ENCODE measurements at places on chromosomes 2 and 18.

DNA sequence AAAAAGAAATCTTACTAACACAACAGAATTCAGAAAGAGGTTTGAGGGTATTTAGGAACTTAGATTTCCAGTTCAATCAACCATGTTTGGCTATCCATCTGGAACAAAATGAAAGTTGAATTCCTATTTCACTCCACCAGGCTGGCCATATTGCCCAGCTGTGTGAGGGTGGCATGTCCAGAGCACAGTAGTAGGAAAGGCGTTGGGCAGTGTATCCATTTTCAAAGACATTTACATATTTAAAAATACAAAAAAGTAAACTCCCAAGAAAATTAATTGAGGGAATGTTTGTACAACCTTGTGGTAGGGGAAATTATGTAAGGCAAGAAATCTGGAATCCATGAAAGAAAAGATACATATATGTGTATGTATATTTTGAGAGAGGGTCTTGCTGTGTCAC, 21.5 kb upstream of the MSH2 start:
- no peak overlapping the region for H3K27ac ChIP-seq
- H3K36me3 ChIP-seq: no peaks in the 10 kb centered on the region
- H3K4me1 ChIP-seq: no peaks in the 10 kb centered on the region
- no peaks in the 10 kb centered on the region for H3K27me3 ChIP-seq

DNA sequence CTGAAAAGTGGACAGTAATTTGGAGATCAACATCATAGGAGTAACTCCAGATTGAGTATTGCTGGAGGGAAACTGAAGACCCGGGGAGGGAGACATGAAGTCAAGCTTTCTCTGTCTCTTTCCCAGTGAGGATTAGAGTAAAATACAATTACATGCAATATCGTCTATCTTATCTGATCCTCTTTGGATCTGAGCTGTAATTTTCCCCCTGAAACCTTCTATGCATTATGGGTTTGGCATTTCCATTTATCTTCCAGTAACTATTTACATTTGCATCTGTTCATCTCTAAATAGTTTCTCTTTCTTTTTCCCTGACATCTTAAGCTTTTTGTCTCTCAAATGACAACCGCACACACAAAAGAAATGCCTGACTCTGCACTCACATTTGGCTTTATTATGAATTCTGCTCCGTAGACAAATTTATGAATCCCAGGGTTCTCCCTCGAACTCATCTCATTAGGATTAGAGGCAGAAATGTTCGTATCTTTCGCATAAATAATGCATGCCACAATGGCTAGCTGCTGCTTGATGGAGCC, 113.1 kb downstream of the SPP2 start:
- H3K4me3 ChIP-seq: no peak overlapping the region
- no peak for DNase-seq
- no peaks in the 10 kb centered on the region for H3K4me1 ChIP-seq

- no peaks in the 10 kb centered on the region for H3K27me3 ChIP-seq
- no peak for DNase-seq
- no peak overlapping the region for H3K27ac ChIP-seq
- no peaks in the 10 kb centered on the region for H3K36me3 ChIP-seq
- H3K4me3 ChIP-seq: no peak overlapping the region
Measured at GRCh38 chr2:236793023-236794011, 223.7 kb downstream of the ACKR3 start.

DNA sequence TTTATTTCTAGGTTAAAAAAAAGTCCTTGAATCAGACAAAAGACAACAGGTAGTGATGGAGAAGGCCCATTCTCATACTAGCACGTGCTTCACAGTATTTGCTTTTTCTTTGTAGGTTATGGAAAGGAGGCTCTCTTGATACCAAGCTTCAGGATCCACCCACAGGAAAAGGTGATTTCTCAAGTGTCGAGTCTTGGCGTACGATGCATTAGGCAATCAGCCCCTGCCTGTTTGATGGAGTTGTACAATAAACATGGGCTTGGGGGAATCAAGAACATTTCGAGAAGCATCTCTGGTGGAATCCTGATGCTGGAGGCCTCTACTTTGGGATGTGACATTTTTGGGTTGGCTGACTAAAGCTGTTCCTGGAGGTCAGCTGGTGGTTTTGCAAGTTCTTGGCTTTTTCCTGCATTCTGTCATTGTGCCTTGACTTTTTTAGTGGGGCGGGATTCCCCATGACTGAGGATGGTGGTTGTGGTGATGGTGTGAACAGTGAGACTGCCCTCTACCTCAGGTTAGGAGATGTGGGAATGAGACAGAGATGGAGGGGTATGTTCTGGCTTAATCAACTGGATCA, 231.5 kb upstream of the SPRED2 start:
- H3K27ac ChIP-seq: no peak overlapping the region
- no peaks in the 10 kb centered on the region for H3K27me3 ChIP-seq

DNA sequence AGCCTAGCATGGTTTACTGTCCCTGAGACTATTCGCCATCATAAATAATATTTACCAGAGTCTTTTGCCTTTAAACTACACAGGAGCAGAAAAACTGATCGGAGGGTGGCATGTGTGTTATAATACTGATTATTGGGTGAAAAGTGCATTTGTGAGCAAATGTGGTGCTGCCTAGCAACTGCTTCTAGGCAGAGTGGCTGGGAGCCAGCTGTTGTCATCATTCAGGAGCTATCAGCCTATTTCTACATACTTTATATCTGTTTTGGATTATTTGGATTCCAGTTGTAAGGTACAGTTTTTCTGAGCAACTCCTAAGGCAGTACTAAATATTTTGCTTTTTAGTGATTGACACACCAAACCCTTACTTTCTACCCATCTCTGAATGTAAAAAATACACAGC, 75.0 kb upstream of the MSTN start:
- H3K4me3 ChIP-seq: no peak overlapping the region
- no peaks in the 10 kb centered on the region for H3K27me3 ChIP-seq
- no peak overlapping the region for H3K27ac ChIP-seq

- H3K4me3 ChIP-seq: no peak overlapping the region
- H3K27ac ChIP-seq: no peak overlapping the region
Measured at GRCh38 chr18:62386601-62387000, 61.5 kb downstream of the TNFRSF11A start.

DNA sequence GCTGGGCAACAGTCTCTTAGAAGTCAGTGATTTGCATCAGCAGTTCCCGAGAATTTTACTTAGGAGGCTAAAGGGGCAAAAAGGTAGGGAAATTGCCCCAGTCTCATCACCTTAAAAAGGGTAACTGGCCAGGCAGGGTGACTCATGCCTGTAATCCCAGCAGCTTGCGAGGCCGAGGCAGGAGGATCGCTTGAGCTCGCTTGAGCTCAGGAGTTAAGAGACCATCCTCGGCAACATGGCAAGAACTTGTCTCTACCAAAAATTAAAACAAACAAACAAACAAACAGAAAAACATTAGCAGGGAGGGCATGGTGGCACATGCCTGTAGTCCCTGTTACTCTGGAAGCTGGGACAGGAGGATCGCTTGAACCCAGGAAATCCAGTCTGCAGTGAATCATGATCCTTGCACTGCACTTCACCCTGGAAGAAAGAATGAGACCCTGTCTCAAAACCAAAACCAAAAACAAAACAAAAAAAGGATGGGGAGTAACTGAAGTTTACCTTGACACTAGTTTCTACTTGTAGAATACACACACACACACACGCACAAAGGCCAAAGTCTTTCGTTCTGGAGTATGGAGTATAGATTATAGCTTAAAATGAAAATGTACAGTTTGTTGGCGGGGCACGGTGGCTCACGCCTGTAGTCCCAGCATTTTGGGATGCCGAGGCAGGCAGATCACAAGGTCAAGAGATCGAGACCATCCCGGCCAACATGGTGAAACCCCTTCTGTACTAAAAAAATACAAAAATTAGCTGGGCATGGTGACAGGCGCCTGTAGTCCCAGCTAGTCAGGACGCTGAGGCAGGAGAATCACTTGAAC, 2.7 kb upstream of the GEMIN6 start:
- peaks cover 9% of the 10 kb centered on the region for H3K4me1 ChIP-seq
- DNase-seq: no peak
- no peak overlapping the region for H3K27ac ChIP-seq
- H3K36me3 ChIP-seq: no peaks in the 10 kb centered on the region

- H3K4me1 ChIP-seq: no peaks in the 10 kb centered on the region
- no peak for DNase-seq
- no peaks in the 10 kb centered on the region for H3K36me3 ChIP-seq
- H3K27ac ChIP-seq: no peak overlapping the region
Measured at GRCh38 chr2:64550042-64550441, 25.9 kb downstream of the AFTPH start.

GRCh38 chr18:36196238-36196995, 9.1 kb downstream of the MOCOS start:
- H3K4me1 ChIP-seq: no peaks in the 10 kb centered on the region
- no peak overlapping the region for H3K27ac ChIP-seq
- H3K27me3 ChIP-seq: no peaks in the 10 kb centered on the region
- no peaks in the 10 kb centered on the region for H3K36me3 ChIP-seq

- no peaks in the 10 kb centered on the region for H3K36me3 ChIP-seq
- no peak overlapping the region for H3K27ac ChIP-seq
- no peak overlapping the region for H3K4me3 ChIP-seq
- DNase-seq: no peak
Measured at GRCh38 chr2:105416156-105416555, 17.3 kb upstream of the FHL2 start.

- H3K27ac ChIP-seq: no peak overlapping the region
- no peaks in the 10 kb centered on the region for H3K27me3 ChIP-seq
- no peaks in the 10 kb centered on the region for H3K36me3 ChIP-seq
- H3K4me3 ChIP-seq: no peak overlapping the region
Measured at GRCh38 chr18:23671564-23671963, 8.9 kb upstream of the ANKRD29 start.

- peak overlapping the region; percentile 94 for H3K27ac ChIP-seq
- peak overlapping the region; percentile 99 for H3K4me3 ChIP-seq
- no peak for DNase-seq
Measured at GRCh38 chr2:111897630-111897923, 830 bp upstream of the MERTK start.

Measured in thoracic aorta (tissue), 2 donors.